Activated naive CD8-positive, alpha-beta T cell treated with anti-CD3 and anti-CD28 coated beads for 36 hours (primary cell): ENCODE measurements at places on chromosomes 16 and 17. TPM values are rescaled to one million over a fixed set of nuclear protein-coding genes. Genes with fewer than 3 reads are reported as not detected.

GRCh38 chr17:71111934-71112333 is 942.6 kb downstream of the KCNJ2 start:
- DNase-seq: no peak

GRCh38 chr17:67569015-67569451 is 148.7 kb upstream of the NOL11 start:
- DNase-seq: no peak

GRCh38 chr16:59719121-59719520 is 985.0 kb upstream of the GOT2 start:
- DNase-seq: no peak

- DNase-seq: no peak
These were observed 5.3 kb downstream of the MNT start for GRCh38 chr17:2395258-2396181.

DNA sequence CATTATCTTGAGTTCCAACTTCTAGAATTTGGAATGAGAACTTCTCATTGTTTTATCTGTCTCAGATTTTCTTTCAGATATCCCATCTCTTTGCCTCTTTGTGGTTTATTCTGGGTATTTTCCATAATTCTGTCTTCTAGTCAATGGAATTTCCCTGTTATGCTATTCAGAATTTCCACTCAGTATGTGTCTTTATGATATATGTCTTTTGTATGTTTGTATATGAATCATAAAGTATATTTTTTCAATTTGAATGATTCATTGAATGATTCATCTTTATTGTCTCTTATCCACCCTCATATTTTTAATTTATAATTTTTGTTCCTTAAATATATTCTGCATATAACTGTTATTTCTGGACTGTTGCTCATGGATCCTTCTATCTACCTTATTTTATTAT is 729.7 kb upstream of the GOT2 start:
- no peak for DNase-seq

- no peak for DNase-seq
These were observed 20.8 kb downstream of the DCUN1D3 start for GRCh38 chr16:20879175-20880040.

- peak; percentile 59 for DNase-seq
These were observed 994 bp downstream of the PITPNA start for GRCh38 chr17:1561420-1562175.

GRCh38 chr16:24353622-24354021 is 97.5 kb downstream of the CACNG3 start:
- no peak for DNase-seq

- DNase-seq: no peak
These were observed 390.4 kb downstream of the UTP18 start for GRCh38 chr17:51650772-51651171.

GRCh38 chr16:8957063-8957397 is 6.7 kb downstream of the USP7 start:
- no peak for DNase-seq

GRCh38 chr17:65750631-65751115 is 189.2 kb upstream of the AXIN2 start:
- DNase-seq: peak; percentile 41

GRCh38 chr17:49576088-49576916 is 631 bp downstream of the NXPH3 start:
- DNase-seq: no peak

- no peak for DNase-seq
These were observed 21.1 kb downstream of the CES1 start for GRCh38 chr16:55811811-55812210.

- DNase-seq: no peak
These were observed 366.4 kb upstream of the ERCC4 start for GRCh38 chr16:13553453-13553985.

DNA sequence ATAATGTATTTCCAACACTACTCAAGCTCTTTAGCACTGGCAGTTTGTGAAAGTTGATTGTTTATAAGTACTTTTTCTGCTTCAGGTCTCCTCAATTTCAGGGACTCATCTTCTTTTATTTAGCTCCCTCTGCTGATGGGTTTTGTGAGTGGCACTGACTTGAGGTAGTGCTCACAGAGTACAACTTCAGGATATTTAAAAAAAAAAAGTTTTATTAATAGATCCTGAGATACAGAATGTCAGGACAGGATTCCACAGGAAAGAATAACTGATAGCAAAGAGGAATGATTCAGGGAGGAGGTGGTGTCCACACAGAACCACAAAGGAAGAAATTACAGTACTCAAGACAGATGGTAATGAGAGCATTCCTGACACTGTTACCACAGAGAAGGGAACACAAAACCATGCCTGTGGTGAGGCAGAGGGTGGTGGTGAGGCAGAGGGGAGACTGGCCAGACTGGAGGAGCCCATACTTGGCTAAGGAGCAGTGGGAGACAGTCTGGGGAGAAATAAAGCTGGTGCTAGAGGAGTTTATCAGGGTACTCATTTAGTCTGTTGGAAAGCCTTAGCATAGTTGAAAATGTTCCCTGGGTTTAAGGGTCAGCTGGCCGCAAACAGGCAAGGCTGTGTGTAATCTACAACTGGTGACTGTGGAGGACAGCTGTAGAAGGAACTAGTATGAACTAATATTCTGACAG is 63.7 kb downstream of the SPAG9 start:
- DNase-seq: peak; percentile 5

- no peak for DNase-seq
These were observed 2.5 kb downstream of the DCAKD start for GRCh38 chr17:45048795-45049563.

DNA sequence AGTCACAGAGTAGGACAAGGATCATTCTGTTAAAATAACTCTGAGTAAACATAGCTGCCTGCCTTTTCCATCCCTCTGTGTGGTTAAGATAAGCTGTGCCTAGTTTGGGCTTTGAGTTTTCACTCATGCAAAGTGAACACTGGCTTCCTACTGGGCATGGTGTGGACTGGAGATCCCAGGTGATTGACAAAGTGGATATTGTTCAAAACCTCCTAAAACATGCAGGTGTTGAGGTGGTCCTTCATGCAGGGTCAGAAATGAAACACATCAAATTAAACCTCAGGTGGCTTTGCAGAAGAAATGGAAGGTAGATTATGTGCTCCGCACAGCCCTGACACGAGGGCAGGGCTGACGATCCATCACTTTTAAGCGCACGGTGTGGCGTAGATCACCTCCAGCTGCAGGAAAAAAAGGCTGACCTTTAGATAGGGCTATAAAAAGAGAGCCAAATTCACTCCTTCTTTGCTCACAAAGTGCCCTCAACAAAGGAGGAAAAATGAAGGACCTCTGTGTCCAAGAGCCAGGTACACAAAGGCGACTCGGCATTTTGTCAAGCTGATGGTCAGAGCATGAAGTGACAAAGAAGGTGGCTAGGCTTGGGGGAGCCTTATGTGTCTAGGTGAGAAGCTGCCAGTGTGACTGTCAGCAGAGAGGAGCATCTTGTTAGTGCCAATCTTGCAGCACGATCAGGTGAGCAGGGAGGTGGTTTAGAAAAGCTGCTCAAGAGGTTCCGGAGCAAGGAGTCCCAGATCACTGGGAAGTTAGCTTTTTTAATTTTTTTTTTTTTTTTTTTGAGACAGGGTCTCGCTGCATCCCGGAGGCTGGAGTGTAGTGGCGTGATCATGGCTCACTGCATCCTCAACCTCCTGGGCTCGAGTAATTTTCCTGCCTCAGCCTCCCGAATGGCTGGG is 19.9 kb upstream of the ITPRIPL2 start:
- DNase-seq: no peak

- no peak for DNase-seq
These were observed 98.0 kb downstream of the TBC1D16 start for GRCh38 chr17:79937391-79938335.

- no peak for DNase-seq
These were observed at the start of gene CD300LD for GRCh38 chr17:74592087-74592990. TSS of gene CD300LD (minus strand) at chr17:74592283. CDS start at chr17:74592202, 81 bp downstream.

DNA sequence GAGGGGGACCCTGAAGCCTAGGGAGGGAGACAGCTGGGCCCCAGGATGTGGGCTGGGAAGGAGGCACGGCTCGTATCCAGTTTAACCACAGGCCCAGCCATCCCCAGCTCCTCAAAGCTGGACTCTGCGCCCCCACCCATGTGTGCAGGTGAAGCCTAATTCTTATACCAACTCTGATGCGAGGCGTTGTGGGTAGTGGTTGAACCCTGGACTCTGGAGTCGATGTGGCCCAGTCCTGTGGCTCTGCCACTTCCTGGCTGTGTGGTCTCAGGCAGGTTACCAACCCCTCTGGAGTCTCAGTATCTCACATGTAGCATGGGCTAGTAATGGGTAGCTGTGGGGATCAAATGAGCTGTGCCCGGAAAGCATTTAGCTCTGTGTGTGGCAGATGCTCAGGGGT is 60.4 kb upstream of the TOB1 start:
- no peak for DNase-seq

DNA sequence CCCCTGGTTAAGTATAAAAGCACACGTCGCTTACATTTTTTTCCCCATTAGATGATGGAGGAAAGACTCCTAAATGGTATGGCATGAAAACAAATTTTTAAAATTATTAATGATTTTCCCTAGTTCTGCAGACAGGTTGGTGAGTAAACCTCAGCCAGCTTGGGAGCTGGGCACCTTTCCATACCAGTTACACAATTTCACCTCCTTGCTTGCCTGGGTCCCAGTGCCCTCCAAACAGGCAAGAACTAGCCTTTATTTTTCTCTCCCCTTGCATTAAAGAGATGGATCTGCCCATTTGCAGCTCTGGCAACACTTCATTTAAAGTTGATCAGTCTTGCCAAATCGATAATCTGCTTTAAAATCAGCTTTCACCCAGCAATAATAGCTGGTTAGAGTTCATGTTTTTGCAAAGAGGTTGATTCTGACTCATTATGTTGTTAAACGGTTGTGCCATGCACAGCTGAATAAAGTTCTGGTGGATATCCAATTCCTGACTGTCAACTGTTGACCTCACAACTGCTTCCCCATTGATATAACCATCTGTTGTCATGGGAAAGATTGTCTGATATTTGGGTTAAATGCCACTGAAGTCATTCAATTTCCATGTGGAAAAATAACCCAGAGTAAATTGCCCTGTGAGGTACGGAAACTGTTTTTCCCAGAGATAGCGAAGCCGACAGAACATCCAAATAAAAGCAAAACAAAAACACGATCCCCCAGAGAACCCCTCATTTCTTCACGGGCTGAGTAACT is 1.3 kb downstream of the C17orf58 start:
- DNase-seq: no peak

DNA sequence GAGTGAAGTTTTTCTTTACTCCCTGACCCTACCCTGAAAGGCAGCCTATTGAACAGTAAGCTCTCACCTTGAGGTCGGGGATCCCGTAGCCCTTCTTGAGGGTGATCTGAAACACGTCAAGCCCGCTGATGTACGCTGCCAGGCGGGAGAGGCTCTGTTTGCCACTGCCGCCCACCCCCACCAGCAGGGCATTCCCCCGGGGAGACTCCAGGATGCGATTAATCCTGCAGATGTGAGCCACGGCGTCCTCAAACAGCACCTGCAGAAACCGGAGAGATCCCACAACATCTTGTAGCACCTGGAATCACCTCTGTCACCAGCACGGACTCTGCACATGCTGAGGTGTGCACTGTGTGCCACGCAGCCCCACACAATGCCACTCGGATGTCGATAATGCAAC is 96.8 kb downstream of the PGS1 start:
- no peak for DNase-seq

GRCh38 chr17:56549501-56549900 is 44.0 kb upstream of the NOG start:
- no peak for DNase-seq

DNA sequence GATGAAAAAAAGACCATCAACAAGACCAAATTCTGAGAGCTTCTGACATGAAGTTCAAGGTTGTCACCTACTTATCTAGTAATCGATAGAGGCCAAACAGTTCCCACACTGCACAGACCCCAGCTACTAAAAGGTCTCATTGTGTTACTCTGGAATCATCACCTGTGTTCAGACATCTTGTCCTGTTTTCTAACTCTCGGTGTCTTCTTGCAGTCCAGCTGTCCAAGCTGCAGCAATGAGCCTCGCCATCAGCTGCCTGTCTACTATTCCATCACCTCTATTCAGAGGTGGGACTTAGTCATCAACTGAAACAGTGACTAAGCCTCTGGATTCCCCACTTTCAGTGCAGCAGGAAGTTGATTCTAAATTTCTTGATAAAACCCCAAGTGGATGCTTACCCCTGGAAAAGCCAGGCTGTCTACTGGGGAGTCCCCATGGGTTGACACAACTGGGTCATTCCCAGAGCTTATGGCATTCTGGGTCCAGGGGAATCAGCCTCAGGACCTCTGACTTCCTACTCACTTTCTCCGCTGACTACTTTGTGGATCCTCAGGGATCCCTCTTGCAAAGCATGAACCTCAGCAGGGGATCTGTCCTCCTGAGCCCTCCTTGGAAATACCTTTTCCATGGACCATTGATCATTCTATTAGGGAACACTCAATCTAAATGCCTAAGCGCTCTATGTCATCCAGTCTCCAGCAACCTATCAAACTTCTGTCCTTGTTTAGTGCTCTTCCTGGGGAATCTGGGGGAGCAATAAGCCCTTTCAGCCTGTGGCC is 46.5 kb downstream of the HNF1B start:
- peak; percentile 16 for DNase-seq

- no peak for DNase-seq
These were observed 72.7 kb downstream of the SOX9 start for GRCh38 chr17:72193391-72194106.

DNA sequence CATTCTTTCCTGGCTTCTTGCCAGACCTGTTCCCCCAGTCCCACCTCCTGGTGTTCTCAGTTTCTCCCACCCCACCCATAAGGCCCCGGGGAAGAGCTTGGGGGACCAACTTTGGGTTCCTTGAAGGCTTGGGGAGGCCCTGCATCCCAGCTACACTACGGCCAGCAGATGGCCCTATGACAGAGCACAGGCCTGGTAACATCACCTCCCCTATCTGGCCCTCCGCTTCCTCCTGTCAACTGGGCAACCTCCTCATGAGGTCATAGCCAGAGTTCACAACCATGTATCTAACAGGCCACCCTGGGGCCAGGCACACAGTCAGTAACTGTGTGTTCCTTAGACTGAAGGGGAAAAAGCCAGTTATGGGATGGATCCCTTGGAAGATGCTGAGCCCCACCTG is 31.4 kb downstream of the MYO15A start:
- no peak for DNase-seq

- DNase-seq: no peak
These were observed 16.0 kb upstream of the HEATR6 start for GRCh38 chr17:60094754-60095153.

- no peak for DNase-seq
These were observed 45.4 kb downstream of the WSB1 start for GRCh38 chr17:27339198-27339835.

Gene ASPHD1
- total RNA-seq: 1.3 TPM

Gene PABPN1L
- total RNA-seq: not detected

Gene MILR1
- 0.49 TPM for total RNA-seq

Gene YPEL2
- 4.7 TPM for total RNA-seq

Gene TEKT5
- total RNA-seq: not detected

Gene IKZF3
- total RNA-seq: 43.9 TPM

Gene PLCD3
- total RNA-seq: 3.8 TPM

Gene AANAT
- total RNA-seq: not detected

Gene CLDN9
- not detected for total RNA-seq

Gene G6PC1
- total RNA-seq: not detected

Gene GPR179
- 0.34 TPM for total RNA-seq

Gene RNU2-1
- total RNA-seq: 4,468 TPM

Gene CSH1
- not detected for total RNA-seq

Gene CCL17
- total RNA-seq: not detected

Gene CCDC144A
- total RNA-seq: 2.0 TPM

Gene KRTAP2-3
- not detected for total RNA-seq

Gene CCL2
- not detected for total RNA-seq
